Right lung (tissue), 10 donors: ENCODE measurements at places on chromosomes 11 and 22.

- DNase-seq: no peak
Measured at GRCh38 chr11:32310214-32310601, 125.1 kb downstream of the WT1 start.

DNA sequence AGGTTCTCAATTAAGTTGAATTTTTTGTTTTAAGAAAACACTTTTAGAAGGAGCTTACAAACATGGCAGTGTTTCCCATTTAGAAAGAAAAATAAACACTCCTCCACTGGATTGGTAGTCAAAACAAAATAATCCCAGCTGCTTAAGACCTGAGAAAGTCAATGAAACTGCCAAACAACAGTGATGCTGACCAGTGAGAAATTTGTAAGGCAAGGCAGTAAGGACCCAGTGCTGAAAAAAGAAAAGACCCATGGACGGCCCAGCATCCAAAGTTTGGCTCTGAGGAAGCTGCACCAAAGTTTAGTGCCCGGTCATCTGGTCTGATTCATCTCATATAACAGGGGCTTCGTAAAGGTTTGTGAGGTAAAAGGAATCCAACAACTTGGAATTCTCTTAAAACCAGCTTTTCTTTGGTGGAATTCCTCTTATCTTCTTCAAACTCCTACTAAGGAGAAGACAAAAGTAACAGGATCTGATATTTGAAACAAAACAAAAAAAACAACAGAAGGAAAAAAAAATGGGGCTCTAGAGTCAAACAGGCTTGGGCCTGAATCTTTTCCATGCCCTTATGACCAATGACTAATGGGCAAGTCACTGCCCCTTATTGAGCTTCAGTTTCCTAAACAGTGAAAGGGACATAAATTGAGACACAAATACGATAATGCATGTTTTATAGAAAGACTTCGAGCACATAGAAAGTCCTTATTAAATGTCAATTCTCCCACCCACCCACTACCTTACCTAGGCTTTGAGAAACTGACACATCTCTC is 383.0 kb upstream of the NARS2 start:
- DNase-seq: no peak

DNA sequence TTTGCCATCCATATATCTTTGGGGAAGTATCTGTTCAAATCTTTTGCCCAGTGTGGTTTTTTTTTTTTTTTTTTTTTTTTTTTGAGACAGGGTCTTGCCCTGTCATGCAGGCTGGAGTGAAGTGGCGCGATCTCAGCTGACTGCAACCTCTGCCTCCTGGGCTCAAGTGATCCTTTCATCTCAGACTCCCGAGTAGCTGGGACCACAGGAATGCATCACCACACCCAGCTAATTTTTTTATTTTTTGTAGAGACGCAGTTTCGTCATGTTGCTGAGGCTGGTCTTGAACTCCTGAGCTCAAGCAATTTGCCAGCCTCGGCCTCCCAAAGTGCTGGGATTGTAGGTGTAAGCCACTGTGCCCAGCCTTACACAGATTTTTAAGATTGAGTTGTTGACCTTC is 4.8 kb upstream of the FAM118A start:
- no peak for DNase-seq

DNA sequence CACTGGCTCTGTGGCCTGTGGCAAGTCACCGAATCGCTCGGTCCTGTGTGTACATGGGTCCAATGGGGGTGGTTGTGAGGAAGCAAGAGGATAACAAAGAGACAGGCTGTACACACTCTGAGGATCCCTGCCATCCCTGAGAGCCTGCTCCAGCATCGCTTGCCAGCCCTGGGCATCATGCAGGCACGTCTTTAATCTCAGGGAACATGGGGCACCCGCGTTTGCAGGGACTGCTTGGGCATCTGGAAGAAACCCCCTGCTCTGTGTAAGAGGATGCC is 1.3 kb upstream of the C1QTNF5 start:
- no peak for DNase-seq

- no peak for DNase-seq
Measured at GRCh38 chr22:41862530-41863266, 29.8 kb downstream of the SREBF2 start.

DNA sequence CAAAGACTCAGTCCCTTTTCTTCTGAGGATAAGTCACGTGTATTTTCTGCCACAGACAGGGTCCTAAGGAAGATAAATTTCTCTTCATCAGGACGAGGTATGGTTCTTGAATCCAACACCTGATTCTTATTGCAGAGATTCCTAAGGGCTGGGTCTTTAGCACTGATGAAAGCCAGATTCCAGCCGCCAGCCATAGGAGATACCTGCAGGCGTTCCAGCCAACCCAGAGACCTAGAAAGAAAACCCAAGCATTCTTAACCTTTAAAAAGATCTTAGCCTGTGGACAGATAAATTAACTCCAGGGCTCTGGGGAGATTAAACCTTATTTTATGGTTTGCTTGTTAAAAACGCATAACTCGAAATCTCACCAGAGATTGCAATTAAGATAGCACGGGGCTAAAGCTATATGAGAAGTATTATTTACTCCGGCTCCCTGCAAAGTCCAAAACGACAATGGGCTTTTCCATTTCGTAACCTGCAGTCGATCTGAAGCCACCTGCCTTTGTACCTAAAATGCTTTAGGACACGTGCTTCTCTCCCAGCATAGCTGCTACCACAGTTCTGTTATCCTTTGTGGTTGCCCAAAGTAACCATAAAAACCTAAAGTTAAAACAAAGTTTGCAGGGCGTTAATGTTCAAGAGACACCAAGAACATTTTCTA is 104.5 kb downstream of the NXPE2 start:
- no peak for DNase-seq

- no peak for DNase-seq
Measured at GRCh38 chr11:114353443-114353842, 46.9 kb downstream of the C11orf71 start.

- no peak for DNase-seq
Measured at GRCh38 chr11:134410766-134411165, 1.3 kb downstream of the B3GAT1 start.

DNA sequence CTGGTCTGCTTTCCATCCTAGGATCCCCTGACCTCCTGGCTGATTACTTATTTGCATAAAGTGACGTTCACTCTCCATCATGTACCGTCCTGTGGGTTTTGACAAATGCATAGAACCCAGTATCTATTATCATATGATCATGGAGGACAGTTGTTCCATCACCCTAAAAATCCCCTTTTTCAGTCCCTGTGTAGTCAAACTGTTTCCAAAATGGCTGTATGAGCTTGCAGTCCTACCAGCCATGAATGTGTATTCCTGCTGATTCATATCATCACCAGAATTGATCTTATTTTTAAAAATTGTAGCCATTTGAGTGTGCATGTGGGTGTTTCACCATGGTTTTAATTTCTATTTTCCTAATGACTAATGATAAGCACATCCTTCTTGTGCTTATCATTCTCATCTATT is 108.8 kb downstream of the MPPED1 start:
- DNase-seq: no peak

DNA sequence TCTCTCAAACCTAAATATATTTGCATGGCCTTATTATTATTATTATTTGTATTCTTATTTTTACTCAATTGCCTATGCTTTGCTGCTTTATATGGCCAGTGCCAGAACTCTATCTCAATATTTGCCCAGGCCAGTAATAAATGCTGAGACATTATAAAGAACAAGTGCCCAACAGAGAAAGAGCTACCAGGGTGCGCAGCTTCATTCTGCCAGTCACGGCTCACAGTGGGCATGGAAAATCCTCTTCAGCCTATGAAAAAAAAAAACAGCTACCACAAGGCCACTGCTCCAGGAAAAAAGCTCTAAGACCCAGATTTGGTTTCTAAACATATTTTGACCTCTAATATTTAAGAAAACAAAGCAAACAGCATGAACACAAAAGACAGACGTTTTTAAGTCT is 1223.6 kb downstream of the LRRC4C start:
- no peak for DNase-seq

- no peak for DNase-seq
Measured at GRCh38 chr11:124707829-124708228, 31.9 kb upstream of the NRGN start.

DNA sequence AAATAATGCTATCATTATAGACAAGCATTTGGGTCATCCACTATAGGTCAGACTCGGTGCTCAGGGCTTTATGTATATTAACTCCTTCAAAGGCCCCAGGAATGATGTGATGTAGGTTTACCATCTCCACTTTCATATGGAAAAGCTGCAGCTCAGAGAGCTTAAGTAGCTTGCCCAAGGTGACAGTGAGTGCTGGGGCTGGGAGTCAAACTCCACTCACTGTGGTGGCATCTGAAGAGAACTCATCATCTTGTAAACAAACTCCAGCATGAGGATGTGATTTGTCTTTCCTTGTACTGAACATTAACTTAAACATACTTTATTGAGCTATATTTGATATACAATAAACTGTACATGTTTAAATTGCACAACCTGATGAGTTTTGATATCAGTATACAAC is 25.4 kb downstream of the TENM4 start:
- DNase-seq: no peak

DNA sequence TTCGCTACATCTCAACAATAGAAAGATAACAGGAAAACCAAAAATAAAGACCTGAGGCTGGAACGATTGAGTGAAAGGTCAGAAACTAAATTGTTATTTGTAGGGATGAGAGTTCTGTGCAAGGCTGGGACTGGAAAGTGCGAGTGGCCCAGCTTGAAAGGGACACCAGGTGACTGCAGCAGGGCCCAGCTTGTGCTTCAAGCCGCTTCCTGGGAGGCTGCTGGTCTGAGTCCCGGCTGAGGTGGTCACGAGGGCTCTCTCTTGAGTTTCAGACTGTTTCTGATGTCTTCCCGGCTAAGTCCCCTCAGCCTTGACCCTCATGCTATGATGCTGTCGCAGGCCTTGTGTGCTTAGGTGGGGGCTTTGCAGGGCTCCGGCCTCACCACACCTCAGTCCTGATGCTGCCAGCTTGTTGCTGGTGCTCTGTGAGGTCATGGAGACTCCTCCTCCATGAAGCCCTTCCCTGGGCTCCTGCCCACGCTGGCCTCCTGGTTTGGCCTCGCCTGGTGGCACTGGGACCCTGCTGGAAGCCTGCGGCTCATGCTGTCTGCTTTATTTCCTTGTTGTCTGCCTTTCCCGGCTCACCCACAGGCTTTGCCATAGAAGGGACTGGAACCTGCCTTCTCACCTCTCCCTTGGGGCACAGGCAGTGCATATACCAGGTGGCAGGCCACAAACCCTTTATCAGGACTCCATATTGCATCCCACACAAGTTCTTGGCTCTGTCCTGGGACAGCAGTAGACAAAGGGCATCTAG is 4.0 kb downstream of the BANF1 start:
- DNase-seq: no peak

DNA sequence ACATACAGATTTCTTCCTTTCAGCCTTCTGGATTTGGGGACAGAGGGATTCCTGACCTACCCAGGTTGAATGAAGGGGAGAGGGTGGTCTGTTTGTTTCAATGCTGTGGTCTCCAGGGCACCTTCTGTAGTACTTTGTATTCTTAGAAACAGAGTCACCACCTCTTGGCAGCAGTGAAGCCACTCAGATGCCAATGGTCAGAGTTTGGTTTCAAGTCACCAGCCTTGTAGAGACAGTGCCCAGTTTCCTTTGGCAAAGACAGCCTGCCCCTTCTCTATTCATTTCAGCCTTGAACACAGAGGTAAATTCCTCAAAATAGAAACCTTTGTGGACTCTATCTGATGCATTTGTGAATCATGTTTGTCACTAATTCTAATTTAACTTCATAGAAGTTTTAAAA is 111.7 kb upstream of the RASSF10 start:
- no peak for DNase-seq

DNA sequence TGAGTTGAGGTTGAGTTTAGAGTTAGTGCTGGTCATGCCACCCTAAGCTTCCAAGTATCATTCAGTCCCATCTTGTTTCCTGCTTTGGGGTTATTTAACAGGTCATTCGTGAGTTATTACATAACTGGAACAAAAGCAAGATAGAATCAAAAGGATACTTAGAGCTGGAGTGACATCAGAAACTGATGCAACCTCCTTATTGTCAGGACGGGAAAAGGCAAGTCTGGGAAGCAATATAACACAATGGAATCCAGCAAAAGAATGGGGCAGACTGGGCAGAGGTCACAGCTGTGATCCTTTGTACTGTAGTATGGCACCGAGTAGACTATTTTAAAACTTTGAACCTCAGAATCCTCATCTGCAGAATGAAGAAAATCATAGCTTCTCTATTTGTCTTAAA is 4.4 kb upstream of the PRSS23 start:
- no peak for DNase-seq

GRCh38 chr11:8095806-8096522 is 15.0 kb downstream of the TUB start:
- no peak for DNase-seq

GRCh38 chr11:109609454-109610185 is 187.6 kb downstream of the C11orf87 start:
- DNase-seq: no peak

GRCh38 chr22:27104449-27104848 is 447.1 kb downstream of the MIAT start:
- DNase-seq: no peak

GRCh38 chr11:123653827-123654565 is 428 bp downstream of the SCN3B start:
- DNase-seq: peak; percentile 26

GRCh38 chr11:83318931-83319330 is 32.8 kb upstream of the CCDC90B start:
- no peak for DNase-seq

- DNase-seq: no peak
Measured at GRCh38 chr22:37533995-37534394, 14.8 kb upstream of the CARD10 start.

GRCh38 chr11:66011239-66011784 is 496 bp upstream of the CST6 start:
- DNase-seq: peak; percentile 36

- no peak for DNase-seq
Measured at GRCh38 chr22:33209930-33210784, 152.0 kb upstream of the SYN3 start.

DNA sequence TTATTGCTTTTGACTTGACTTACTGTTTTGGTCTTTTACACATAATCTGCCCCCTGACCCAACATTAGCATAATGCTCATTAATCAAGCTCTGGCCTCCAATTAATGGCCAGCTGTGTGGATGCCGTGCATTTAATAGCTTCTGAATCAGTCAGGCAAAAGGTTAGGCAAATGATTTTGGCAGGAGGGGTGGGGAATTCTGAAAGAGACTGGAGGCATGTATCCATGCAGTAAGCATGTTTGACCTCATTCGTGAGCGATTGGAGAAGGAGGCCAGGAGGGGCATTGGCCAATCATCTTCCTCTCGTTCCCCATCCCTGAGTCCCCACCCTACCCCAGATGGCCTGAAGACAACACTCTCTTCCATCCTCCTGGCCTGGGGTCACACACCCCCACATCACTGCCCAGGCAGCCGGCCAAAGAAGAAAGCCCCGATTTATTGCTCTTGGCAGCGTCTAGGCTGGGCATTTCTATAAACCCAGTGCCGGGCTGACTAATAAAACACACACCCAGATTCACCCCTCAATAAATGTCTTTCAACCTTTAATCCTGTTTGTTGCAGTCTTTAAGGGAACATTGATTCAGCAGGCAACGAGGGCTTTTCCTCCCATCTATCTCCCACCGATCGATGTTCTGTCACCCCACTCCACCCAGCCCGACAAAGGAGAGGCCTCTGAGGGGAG is 150.0 kb downstream of the OPCML start:
- DNase-seq: no peak
